ENCODE measurements at places on chromosomes 2 and 18.

DNA sequence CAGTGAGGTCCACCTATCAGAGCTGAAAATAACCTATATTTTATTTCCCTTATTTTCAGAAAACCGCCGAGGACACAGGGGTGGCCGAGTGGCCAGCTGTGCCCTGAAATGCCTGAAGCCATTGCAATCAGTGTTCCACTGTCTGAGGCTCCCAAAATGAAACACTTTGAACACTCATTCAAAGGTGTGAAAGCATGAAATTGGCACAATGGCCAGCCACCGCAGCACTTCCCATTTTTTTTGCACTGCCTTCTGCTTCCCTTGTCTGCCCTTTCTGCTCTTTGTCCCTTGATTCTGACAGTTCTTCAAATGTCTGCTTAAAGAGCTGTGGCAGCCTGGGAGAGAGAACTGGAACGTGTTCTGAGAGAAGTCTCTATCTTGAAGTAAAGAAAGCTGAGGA, 1127.5 kb upstream of the CELF4 start:
- H3K4me3 ChIP-seq = no peak overlapping the region
- H3K27ac ChIP-seq = no peak overlapping the region
- no peak for DNase-seq
- peaks cover 3% of the 10 kb centered on the region for H3K4me1 ChIP-seq
- no peaks in the 10 kb centered on the region for H3K36me3 ChIP-seq

DNA sequence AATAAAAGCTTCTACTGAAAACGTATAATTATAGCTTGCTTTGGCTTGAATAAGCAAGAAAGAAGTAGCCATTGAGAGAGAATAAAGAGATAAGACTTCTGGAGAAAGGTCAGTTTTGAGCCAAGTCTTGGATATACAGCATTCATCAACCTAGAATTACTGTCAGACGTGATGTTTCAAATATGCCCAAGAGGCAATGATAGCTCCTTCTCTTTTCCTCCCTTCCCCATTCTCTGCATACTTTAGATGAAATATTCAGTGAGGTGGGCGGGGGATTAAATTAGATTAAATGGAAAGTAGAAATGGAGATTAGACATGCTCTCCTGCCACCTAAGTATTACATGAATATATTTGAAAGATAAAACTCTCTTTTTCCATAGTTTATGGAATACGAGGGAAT, 8.7 kb downstream of the ANTXR1 start:
- no peaks in the 10 kb centered on the region for H3K4me1 ChIP-seq
- no peak overlapping the region for H3K4me3 ChIP-seq
- H3K27ac ChIP-seq = no peak overlapping the region

GRCh38 chr2:217412277-217412676, 552.4 kb upstream of the TNP1 start:
- no peak for DNase-seq
- H3K27me3 ChIP-seq = no peaks in the 10 kb centered on the region
- H3K4me1 ChIP-seq = no peaks in the 10 kb centered on the region
- H3K36me3 ChIP-seq = no peaks in the 10 kb centered on the region
- no peak overlapping the region for H3K4me3 ChIP-seq

- no peaks in the 10 kb centered on the region for H3K27me3 ChIP-seq
- no peaks in the 10 kb centered on the region for H3K36me3 ChIP-seq
- DNase-seq = no peak
- H3K4me3 ChIP-seq = no peak overlapping the region
- H3K27ac ChIP-seq = no peak overlapping the region
- no peaks in the 10 kb centered on the region for H3K4me1 ChIP-seq
Measured at GRCh38 chr2:223019390-223019930, 32.5 kb upstream of the KCNE4 start.

GRCh38 chr18:72233106-72233505, 311.0 kb downstream of the CBLN2 start:
- H3K27ac ChIP-seq = no peak overlapping the region
- peaks cover 3% of the 10 kb centered on the region for H3K4me1 ChIP-seq
- H3K27me3 ChIP-seq = no peaks in the 10 kb centered on the region
- no peaks in the 10 kb centered on the region for H3K36me3 ChIP-seq
- H3K4me3 ChIP-seq = no peak overlapping the region

DNA sequence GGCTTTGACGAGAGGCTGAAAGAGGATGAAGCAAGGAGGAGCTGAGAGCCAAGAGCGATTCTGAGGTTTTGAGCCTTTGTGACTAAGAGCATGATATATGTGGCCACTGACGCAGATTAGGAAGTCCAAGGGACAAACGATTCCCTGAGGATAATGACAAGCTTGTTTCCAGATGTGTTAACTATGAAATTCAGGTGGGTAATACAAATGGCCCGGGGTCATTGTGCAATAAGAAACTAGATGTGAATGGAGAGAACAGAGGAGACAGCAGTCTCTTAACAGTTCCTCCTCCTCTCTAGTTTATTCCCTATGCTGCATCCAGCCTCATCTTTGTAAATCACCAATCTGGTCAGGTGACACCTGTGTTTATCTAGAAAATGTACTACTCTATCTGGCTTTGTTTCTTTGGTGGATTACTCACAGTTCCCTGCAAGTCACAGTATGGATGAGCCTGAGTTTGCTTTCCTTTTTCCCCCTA, 84.2 kb downstream of the SOCS6 start:
- H3K36me3 ChIP-seq = no peaks in the 10 kb centered on the region
- no peaks in the 10 kb centered on the region for H3K27me3 ChIP-seq
- H3K27ac ChIP-seq = no peak overlapping the region
- H3K4me1 ChIP-seq = no peaks in the 10 kb centered on the region
- no peak for DNase-seq
